ENCODE measurements at places on chromosomes 7 and 10.

- no peak for DNase-seq
Observed at GRCh38 chr7:75624134-75624832, 114.5 kb downstream of the HIP1 start.

- no peak for DNase-seq
Observed at GRCh38 chr10:43943818-43944360, 295.2 kb upstream of the ZNF32 start.

- no peak for DNase-seq
Observed at GRCh38 chr10:548238-548901, 141.1 kb downstream of the DIP2C start.

DNA sequence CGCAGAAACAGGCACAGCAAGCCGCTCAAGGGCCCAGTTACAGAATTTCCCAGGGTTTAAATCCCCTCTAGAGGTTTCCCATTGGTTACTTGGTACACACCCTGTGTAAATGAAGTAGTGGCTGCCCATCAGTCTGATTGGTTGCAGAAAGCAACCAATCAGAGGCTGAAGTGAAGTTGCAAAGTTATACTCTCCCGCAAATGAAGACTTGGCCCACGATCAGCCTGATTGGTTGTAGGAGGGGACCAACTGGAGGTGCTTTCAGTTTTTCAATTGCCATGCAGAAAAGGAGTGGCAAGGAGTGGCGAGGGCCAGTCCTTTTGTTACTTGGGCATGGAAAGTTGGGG lies 909.2 kb upstream of the AUTS2 start:
- no peak for DNase-seq

DNA sequence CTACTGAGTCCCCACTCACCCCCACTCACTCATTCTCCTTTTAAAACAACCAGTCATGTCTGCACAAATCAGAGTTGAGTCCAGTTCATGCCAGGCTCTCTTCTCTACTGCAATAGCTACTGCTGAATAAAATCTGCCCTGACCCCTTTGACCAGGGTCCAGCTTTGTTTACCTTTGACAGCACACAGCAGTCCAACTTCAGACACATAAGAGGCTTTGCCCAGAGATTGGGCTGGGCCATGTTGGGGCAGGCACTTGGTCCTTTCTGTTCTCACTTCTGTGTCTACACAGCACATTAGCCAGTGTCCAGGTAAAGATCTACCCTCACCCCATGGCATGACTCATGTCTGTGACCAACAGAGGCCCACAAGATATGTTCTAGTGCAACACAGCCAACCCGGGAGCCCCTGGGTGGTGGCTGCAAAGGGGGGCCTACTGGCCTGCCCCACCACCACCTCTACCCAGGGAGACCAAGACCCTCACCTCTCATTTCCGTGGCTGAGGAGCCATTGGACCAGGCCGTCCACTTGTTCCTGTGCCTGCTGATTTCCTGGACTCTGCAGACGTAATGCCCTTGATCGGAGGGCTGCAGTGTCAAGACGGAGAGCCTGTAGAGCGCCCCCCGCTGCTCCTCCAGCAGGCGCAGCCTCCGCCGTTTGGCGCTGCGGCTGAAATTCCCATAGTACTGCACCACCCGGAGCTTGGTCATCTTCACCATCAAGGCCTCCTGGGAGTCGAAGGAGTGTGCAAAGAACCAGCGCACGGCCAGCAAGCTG lies 8.0 kb downstream of the VSTM4 start:
- DNase-seq, result no peak

DNA sequence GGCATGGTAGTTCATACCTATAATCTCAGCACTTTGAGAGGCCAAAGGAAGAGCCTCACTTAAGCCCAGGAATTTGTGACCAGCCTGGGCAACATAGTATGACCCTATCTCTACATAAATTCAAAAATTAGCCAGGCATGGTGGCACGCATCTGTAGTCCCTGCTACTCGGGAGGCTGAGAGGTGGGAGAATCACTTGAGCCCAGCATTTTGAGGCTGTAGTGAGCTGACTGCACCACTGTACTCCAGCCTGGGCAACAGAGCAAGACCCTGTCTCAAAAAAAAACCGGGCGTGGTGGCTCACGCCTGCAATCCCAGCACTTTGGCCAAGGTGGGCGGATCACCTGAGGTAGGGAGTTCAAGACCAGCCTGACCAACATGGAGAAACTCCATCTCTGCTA lies 19.8 kb downstream of the PARD3 start:
- no peak for DNase-seq

DNA sequence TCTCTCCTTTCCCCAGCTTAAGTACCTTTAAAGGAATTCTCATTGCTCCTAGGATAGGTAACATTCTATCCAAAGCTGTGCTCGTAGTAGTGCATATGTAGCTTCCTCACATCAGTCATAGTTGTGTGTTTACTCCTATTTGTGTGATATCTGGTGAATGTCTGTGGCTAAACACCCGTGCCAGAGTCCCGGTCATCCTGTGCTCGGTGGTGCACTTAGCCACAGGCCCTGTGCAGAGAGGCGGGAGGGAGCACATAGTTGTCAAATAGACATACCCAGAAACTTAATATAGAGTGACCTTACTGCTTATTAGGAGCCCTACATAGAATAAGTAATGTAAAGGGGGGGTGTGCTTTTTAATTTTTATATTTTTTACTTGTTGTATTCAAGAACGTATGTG lies 76.6 kb downstream of the RBM33 start:
- DNase-seq, result no peak

DNA sequence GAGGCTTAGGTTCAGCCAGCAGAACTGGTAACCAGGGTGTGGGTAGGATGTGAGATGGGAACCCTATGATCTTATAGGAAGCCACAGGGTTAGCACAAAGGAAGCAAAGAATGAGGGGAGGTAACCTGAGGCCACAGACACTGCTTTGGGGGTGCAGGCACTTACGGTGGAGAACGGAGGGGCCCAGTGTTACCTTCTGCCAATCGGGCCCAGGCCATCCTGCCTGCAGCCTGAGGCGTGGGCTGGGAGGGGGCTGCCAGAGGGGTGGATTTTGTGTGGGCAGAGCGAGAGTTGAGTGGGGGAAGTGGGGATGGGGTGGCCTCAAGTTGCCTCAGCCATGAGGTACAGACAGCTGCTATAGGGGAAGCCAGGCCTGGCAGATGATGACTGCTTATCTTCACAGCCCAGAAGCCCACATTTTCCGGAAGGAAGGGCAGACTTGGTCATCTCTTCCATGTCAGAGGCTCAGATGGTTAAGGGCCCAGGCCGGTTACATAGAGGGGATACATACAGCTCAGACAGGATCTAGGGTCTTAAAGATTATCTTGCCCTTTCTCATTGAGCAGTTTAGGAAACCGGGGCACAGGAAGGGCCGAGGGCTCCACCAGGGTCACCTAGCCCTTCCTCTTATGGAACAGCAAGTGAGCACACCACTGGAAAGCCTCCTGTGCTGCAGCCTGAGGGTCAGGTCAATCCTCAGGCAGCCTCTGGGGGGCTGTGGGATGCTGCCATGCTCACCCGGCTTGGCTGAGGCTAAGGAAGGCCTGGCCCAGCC lies 24.4 kb upstream of the VSIR start:
- DNase-seq, result no peak

DNA sequence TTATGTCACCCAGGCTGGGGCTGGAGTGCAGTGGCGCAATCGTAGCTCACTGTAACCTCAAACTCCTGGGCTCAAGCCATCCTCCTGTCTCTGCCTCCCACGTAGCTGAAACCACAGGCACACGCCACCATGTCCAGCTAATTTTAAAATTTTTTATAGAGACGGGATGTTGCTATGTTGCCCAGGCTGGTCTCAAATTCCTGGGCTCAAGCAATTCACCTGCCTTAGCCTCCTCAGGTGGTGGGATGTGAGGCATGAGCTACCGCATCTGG lies 123.2 kb upstream of the PARD3 start:
- DNase-seq, result no peak

GRCh38 chr10:89206402-89207180 lies 526 bp downstream of the CH25H start:
- peak; percentile 27 for DNase-seq

GRCh38 chr10:1203216-1203615 lies 147.0 kb downstream of the WDR37 start:
- no peak for DNase-seq

GRCh38 chr10:89690027-89690426 lies 11.4 kb upstream of the KIF20B start:
- no peak for DNase-seq

DNA sequence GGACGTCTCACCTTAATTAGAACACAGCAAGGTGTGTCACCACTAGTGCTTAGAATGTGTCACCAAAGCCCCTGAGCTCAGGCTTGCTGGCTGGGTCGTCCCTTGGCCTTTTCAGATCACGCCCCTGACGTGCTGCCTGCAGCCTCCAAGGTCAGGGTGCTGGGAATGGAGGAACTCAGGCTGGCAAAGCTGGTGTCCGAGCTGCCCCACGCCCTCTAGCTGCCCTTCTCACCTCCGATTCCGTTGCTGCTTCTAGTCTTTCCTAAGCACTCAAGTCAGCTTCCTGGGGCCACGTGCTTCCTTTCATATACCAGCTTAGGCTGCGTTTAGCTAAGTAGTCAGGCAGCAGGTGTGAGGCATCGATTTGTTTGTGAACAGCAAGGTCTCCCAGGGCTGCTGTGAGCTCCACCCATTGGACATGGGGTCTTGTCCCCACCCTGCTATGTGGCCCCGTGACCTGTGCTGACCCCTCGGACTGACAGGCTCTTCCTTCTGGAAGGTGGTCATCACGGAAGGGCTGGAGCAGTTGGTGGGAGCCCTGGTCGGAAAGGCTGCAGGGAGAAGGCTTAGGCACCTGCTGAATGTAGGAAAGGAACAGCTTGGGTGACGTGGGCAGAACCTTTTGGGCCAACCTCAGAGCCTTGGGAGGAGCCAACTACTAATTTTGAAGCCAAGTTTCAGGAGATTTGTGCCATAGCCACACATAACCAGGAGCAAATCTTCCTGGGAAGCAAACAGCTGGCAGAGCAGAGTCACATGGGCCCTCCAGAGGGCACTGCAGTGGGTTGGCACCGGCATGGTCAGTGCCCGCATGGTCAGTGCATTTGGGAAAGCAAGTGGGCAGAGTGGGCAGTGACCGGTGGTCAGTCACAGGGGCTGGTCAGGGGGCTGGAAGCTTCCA lies 28.8 kb downstream of the VIPR2 start:
- DNase-seq, result no peak

DNA sequence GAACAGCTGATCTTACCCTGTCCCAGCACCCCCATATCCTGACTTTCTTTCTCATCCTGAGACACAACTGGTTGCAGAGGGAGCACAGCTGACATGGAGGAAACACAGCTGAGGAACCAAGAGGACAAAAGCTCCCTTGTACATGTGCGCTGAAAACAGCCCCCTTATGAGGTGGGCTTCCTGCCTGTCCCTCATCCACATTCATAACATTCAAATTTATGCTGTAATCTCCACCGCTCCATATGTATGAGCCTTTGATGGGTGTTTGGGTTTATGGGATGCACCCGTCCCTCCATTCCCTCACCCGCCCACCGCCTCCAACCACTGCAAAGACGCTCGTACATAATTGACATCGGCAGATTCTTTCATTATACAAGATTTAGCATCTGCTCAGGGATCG lies 49.6 kb upstream of the BTRC start:
- DNase-seq, result no peak

DNA sequence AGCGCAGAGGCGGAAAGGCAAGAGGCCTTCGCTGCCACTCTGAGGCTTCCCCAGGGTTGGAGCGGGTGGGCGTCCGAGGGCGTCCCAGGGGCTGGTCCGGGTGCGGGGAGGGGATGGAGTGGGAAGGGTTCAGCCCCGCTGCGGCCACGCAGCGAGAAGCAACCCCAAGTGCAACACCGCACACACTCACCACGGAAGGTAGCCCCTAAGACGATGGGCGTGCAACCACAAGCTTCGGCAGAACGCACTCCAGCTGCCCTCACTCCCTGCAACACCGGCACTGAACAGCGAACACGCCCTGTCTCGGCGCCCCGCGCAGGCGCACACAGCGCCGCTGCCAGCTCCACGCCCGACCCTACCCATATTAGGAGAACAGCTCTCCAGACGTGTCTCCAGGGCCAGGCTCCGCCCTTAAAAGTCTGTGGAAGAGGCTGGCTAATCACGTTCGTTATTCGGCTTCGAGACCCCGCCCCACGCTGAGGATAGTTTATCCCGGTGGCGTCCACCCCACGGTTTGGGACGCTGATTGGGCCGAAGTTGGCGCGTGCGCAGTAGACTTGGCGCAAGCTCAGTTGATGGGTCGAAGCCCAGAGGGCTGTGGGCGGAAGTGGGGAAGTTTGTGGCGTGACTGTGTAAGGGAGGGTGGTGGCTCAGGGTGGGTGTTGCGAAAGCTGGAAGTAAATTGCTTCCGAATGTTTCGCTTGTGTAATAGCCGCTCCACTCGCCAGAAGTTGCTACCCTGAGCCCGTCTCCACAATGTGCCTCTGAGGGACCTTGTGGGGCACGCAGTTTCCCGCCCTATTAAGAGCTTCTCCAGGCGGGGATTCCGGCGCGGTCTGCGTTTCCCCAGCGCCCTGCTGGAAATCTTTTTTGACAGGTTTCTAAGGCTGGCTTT lies at the start of gene RSU1:
Gene RSU1, minus strand, starts transcription at position 300 of the 895 bp plus-strand sequence. CDS start 343 bp downstream, outside the sequence.
- DNase-seq, result peak; percentile 98

DNA sequence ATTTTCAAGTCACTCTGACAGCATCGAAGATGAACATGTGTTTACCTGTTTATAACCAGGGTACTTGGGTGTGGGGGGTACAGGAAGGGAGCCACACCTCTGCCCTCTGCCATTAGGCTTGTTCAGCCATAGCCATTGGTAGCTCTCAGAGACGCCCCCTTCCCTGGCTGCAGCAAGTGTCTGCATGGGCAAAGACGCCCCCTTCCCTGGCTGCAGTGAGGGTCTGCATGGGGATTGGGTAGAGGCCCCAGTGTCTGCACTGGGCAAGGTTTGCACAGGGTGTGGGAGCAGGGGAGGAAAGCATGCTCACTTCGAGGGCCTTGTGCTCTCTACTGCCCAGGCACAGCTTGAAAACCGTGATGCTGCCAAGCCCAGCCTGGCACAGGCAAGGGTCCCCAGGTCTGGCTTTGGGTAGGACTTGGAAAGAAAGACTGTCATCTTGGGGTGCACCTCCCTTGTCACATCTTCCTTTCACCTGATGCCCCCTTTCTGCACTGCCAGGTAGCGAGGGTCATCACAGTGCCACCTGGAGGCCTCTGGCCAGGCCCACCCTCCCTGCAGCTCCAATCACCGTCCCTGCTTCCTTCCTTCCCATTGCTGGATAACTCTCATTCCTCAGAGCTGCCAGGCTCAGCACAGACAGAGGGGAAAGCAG lies 3.7 kb downstream of the TMEM225B start:
- DNase-seq, result no peak

- DNase-seq, result no peak
Observed at GRCh38 chr7:77897004-77897547, 98.5 kb downstream of the PHTF2 start.

GRCh38 chr7:73839743-73840714 lies 2.3 kb downstream of the METTL27 start:
- DNase-seq, result peak; percentile 12

GRCh38 chr10:84012831-84013458 lies 126.4 kb upstream of the GHITM start:
- no peak for DNase-seq

DNA sequence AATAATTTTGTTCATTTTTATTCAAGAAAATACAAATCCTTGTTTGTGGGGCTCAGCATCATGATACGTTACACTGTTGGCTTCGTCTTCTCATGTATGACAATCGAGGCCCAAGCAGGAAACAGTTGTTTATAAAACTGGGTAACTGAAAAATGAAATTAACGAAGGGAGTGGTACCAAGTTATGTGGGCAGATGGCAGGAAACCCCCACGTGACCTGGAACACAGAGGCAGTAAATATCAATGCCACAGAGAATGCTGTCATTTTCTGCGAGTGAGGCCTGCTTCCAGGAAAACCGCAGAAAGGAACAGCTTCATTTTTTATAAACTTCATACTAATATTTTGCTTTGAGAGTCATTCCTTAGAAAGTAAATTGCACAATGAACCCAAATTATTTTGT lies 201.0 kb upstream of the ADARB2 start:
- no peak for DNase-seq

- no peak for DNase-seq
Observed at GRCh38 chr10:99368646-99369045, 39.5 kb downstream of the CNNM1 start.
